ENCODE measurements at places on chromosomes 5 and 9. TPM values are rescaled to one million over a fixed set of nuclear protein-coding genes. Genes with fewer than 3 reads are reported as not detected.

GRCh38 chr5:82405161-82405560, 127.0 kb upstream of the RPS23 start:
- no peaks in the 10 kb centered on the region for H3K27me3 ChIP-seq
- DNase-seq: no peak
- H3K4me1 ChIP-seq: no peaks in the 10 kb centered on the region
- no peak overlapping the region for H3K27ac ChIP-seq
- no peak overlapping the region for H3K4me3 ChIP-seq
- H3K36me3 ChIP-seq: no peaks in the 10 kb centered on the region

DNA sequence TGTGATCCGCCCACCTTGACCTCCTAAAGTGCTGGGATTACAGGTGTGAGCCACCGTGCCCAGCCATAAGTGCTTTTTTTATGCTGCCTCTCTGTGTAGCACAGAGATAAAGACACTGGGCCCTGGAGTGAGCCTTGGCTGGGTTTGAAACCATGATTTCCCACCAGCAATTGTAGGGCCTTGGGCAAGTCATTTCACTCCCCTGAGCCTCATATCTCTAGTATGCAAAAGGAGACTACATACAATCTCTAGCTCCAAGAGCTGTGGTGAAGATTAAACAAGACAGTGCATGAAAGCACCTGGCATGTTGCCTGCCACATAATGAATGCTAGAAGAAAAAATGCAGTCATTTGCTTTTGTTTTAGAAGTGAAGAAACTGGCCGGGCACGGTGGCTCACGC, 3.9 kb downstream of the FABP6 start:
- H3K27me3 ChIP-seq: no peaks in the 10 kb centered on the region
- H3K27ac ChIP-seq: peak overlapping the region; percentile 63
- no peak overlapping the region for H3K4me3 ChIP-seq
- DNase-seq: peak; percentile 53
- peaks cover 27% of the 10 kb centered on the region for H3K4me1 ChIP-seq

DNA sequence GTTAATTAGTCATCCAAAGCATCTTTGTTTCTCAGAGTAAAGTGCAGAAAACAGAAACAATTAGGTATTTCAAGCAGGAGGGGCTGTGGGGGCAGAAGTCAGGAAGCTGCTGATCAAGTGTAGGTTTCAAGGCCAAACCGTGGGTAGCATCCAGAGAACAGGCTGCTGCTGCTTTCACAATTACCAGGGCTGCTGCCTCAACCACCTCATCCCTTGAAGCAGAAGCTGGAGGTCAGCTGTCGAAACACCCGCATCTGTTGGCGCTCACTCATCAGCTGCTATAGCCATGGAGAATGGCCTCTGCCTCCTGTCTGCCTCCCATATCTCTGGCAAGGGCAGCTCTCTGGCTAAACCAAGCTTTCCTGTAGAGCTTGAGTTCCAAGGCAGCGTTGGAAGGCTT, 122.9 kb upstream of the OSMR start:
- H3K4me1 ChIP-seq: no peaks in the 10 kb centered on the region
- H3K36me3 ChIP-seq: no peaks in the 10 kb centered on the region
- no peak overlapping the region for H3K4me3 ChIP-seq
- H3K27ac ChIP-seq: no peak overlapping the region
- DNase-seq: no peak

- H3K4me1 ChIP-seq: no peaks in the 10 kb centered on the region
- no peak for DNase-seq
- no peaks in the 10 kb centered on the region for H3K36me3 ChIP-seq
These were observed 563.9 kb downstream of the HTR1A start for GRCh38 chr5:63398346-63398745.

GRCh38 chr9:35687972-35688557, 1.7 kb downstream of the TPM2 start:
- no peak overlapping the region for H3K4me3 ChIP-seq
- H3K27me3 ChIP-seq: no peaks in the 10 kb centered on the region
- H3K27ac ChIP-seq: no peak overlapping the region
- peaks cover 3% of the 10 kb centered on the region for H3K4me1 ChIP-seq
- no peaks in the 10 kb centered on the region for H3K36me3 ChIP-seq

DNA sequence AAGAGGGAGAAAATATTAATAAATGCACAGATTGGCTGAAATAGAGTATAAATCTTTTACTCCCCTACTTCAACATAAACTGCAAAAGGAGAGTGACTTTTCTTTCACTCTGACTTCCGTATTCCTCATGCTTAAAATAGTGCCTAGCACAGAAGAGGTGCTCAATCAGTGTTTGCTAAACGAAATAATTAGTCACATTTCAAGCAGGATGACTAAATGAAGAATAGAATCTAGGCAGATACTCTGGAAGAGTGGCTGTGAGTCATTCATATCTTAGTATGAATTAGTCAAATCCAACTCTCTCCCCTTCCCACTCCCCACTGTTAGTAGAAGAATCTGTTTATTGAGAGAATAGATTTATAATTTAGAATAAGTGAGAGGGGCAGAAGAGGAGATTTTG, 4.8 kb downstream of the CD274 start:
- H3K4me1 ChIP-seq: peaks cover 28% of the 10 kb centered on the region
- H3K4me3 ChIP-seq: peak overlapping the region; percentile 42
- peak overlapping the region; percentile 84 for H3K27ac ChIP-seq
- no peaks in the 10 kb centered on the region for H3K27me3 ChIP-seq

DNA sequence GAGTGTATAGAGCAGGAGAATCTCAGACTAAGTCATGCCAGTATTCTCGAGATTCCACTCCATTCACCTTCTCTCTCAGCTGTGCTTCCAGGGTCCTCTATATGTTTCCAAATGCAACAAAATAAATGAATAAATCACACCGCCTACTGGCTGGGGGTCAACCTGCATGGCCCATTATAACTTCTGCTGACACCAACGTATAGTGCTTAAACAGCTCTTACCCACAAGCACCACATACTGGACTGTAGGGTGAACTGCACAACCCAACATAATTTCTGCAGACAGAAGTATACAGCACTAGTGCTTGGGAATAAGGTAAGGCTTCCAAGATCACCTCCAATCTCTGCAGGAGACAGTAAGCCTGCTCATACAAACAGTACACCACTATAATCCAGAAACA, 33.1 kb upstream of the HTR4 start:
- no peaks in the 10 kb centered on the region for H3K36me3 ChIP-seq
- no peaks in the 10 kb centered on the region for H3K4me1 ChIP-seq
- no peak for DNase-seq
- H3K27me3 ChIP-seq: no peaks in the 10 kb centered on the region
- no peak overlapping the region for H3K27ac ChIP-seq

GRCh38 chr5:120516805-120517204, 52.7 kb downstream of the PRR16 start:
- no peak overlapping the region for H3K27ac ChIP-seq
- H3K4me3 ChIP-seq: no peak overlapping the region
- no peaks in the 10 kb centered on the region for H3K4me1 ChIP-seq
- no peak for DNase-seq
- H3K27me3 ChIP-seq: no peaks in the 10 kb centered on the region

DNA sequence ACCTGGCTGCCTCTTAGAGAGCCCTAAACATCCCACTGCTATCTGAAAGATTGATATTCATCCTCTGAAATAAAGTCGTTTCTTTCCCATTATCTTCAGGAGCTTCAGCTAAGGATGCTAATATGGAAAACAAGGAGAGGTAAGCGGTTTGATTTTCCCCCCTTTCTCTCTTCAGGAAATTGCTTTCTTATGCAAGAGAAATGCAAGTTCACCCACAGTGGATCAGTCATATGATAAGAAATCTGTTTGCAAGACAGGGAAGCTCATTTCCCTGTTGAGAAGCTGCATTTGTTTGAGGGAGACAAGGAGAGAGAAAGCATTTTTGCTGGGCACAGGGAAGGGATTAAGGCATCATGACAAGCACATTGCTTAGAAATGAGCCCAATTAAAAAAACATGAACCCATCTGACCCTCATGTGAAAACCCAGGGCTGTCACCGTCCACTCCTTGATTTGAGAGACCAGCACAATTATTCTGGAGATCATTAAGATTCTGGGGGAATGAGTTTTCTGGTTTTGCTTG, 53.7 kb upstream of the BOD1 start:
- no peak overlapping the region for H3K27ac ChIP-seq
- H3K36me3 ChIP-seq: no peaks in the 10 kb centered on the region
- no peaks in the 10 kb centered on the region for H3K4me1 ChIP-seq
- no peak overlapping the region for H3K4me3 ChIP-seq
- DNase-seq: no peak

DNA sequence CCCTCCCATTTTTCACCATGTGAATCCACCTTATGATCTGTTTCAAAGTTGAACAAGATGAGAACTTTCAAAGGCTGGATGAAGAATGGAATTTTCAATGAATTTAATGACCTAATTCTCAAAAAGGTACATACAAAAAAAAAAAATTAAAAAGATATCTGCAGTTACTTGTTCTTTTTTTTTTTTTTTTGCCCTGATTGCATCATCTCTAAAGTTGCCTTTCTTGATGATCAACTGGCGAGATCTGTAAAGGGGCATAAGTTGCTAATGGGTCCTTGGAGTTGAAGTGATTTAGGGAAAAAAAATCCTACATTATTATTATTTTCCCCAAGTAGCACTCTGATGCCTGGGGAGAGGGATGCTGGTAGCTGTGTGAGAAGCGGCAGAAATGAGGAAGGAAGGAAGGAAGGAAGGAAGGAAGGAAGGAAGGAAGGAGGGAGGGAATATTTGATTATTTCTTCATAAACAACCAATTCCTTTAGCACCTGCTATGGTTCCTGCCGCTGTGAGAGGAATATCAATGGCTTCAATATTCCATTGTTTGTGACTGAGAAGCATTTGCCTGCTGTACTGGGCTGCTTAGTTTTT, 48.8 kb upstream of the CD180 start:
- no peaks in the 10 kb centered on the region for H3K4me1 ChIP-seq
- H3K27ac ChIP-seq: no peak overlapping the region
- no peaks in the 10 kb centered on the region for H3K36me3 ChIP-seq
- no peaks in the 10 kb centered on the region for H3K27me3 ChIP-seq

- no peak overlapping the region for H3K4me3 ChIP-seq
- DNase-seq: no peak
- no peaks in the 10 kb centered on the region for H3K36me3 ChIP-seq
- no peak overlapping the region for H3K27ac ChIP-seq
These were observed 205.7 kb upstream of the SGCD start for GRCh38 chr5:156121234-156121633.

DNA sequence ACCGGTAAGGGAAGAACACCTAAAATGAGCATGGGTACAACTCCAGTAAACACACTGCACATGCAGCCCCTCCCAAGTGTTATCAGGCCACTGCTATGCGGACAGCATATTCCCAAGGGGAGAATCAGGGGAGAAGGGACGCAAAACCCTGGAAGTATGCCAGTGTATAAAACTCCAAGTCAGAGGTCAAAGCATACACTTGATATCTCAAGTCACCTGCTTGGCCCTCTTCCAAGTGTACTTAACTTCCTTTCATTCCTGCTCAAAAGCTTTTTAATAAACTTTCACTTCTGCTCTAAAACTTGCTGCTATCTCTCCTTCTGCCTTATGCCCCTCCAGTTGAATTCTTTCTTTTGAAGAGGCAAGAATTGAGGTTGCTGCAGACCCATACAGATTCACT, 408.1 kb downstream of the HTR1A start:
- no peak overlapping the region for H3K4me3 ChIP-seq
- no peak overlapping the region for H3K27ac ChIP-seq
- DNase-seq: no peak
- no peaks in the 10 kb centered on the region for H3K27me3 ChIP-seq
- no peaks in the 10 kb centered on the region for H3K36me3 ChIP-seq

GRCh38 chr5:137598399-137598798, 99.3 kb upstream of the SPOCK1 start:
- DNase-seq: no peak
- no peak overlapping the region for H3K27ac ChIP-seq
- H3K36me3 ChIP-seq: no peaks in the 10 kb centered on the region
- H3K4me3 ChIP-seq: no peak overlapping the region

DNA sequence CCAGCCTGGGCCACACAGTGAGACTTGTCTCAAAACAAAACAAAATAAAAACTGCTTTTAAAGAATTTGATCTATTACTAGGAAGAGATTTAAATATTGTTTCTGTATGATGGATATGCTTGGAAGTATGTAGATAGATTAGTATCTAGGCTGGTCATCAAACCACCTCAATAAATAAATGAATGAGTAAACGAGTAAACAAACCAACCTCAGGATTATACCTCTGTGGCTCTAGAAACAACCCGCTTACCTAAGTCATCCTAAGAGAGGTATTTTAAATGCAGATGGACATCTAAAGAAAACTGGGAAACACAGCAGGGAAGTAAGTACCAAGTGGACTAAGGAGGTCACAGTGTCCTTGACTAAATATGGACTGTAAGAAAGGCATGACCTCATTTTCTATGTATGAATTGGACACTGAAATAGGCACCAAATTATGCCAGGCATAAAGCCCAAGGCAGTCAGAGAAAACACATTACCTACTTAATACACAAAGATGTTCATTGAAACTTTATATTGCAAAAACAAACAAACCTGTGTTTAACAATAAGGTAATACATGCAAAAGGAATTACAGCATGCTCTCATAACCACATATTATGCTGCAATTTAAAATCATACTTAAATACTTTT, 7.3 kb downstream of the ANKH start:
- no peaks in the 10 kb centered on the region for H3K36me3 ChIP-seq
- H3K4me3 ChIP-seq: no peak overlapping the region
- H3K27ac ChIP-seq: no peak overlapping the region

- H3K4me3 ChIP-seq: no peak overlapping the region
- DNase-seq: no peak
- peaks cover 8% of the 10 kb centered on the region for H3K27me3 ChIP-seq
- H3K4me1 ChIP-seq: peaks cover 53% of the 10 kb centered on the region
- H3K27ac ChIP-seq: no peak overlapping the region
These were observed 52.4 kb upstream of the PSD2 start for GRCh38 chr5:139743001-139743771.

The RNF183 gene
- not detected for polyA plus RNA-seq

The FGF10 gene
- not detected for polyA plus RNA-seq

The WNT8A gene
- not detected for polyA plus RNA-seq

The IFNA2 gene
- not detected for polyA plus RNA-seq

The LCN10 gene
- polyA plus RNA-seq: 1.1 TPM

The ENTREP1 gene
- polyA plus RNA-seq: not detected

Data from GM12878 (cell line).